ENCODE measurements at places on chromosomes 12 and 14.

GRCh38 chr12:71731439-71732356 lies 23.0 kb upstream of the RAB21 start:
- no peaks in the 10 kb centered on the region for H3K27me3 ChIP-seq
- peak; percentile 58 for DNase-seq
- H3K4me1 ChIP-seq: no peaks in the 10 kb centered on the region
- H3K27ac ChIP-seq: peak overlapping the region; percentile 74

GRCh38 chr12:6891646-6892001 lies 13.0 kb upstream of the LRRC23 start:
- no peak for DNase-seq
- peak overlapping the region; percentile 73 for H3K4me3 ChIP-seq
- no peaks in the 10 kb centered on the region for H3K4me1 ChIP-seq
- H3K27me3 ChIP-seq: no peaks in the 10 kb centered on the region

- H3K36me3 ChIP-seq: no peaks in the 10 kb centered on the region
- no peaks in the 10 kb centered on the region for H3K4me1 ChIP-seq
- no peak overlapping the region for H3K27ac ChIP-seq
- H3K27me3 ChIP-seq: no peaks in the 10 kb centered on the region
- no peak for DNase-seq
- no peak overlapping the region for H3K4me3 ChIP-seq
Measured at GRCh38 chr12:24679126-24679525, 269.8 kb downstream of the BCAT1 start.

GRCh38 chr14:105760691-105761344 lies 234.4 kb downstream of the TMEM121 start:
- H3K27me3 ChIP-seq: no peaks in the 10 kb centered on the region
- H3K4me1 ChIP-seq: no peaks in the 10 kb centered on the region
- DNase-seq: no peak
- no peaks in the 10 kb centered on the region for H3K36me3 ChIP-seq

DNA sequence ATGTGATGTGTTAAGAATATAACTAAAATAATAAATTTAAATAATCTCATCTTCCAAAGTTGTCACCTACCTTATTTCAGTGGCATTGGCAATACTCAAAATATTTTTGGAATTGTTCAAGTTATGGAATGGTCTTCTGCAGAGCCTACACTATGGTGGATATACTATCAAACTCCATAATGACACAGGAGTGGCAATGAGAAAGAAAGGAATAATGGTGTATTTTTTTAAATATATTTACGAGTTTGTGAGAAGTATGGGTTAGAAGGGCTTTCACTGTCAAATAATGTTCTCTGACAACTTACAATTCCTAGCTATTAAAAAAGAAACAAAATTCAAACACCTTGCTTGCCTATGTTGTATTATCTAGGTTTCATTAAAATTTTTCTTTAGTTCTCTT lies 38.1 kb downstream of the HEATR5A start:
- DNase-seq: no peak
- no peaks in the 10 kb centered on the region for H3K4me1 ChIP-seq
- no peak overlapping the region for H3K27ac ChIP-seq
- no peak overlapping the region for H3K4me3 ChIP-seq

GRCh38 chr12:18706798-18707197 lies 31.0 kb downstream of the PLCZ1 start:
- no peaks in the 10 kb centered on the region for H3K36me3 ChIP-seq
- no peaks in the 10 kb centered on the region for H3K4me1 ChIP-seq
- H3K4me3 ChIP-seq: no peak overlapping the region
- no peak for DNase-seq
- H3K27ac ChIP-seq: no peak overlapping the region

- no peak overlapping the region for H3K27ac ChIP-seq
- no peak for DNase-seq
- peaks cover 3% of the 10 kb centered on the region for H3K4me1 ChIP-seq
- H3K36me3 ChIP-seq: no peaks in the 10 kb centered on the region
- peaks cover 50% of the 10 kb centered on the region for H3K27me3 ChIP-seq
Measured at GRCh38 chr12:54128416-54128815, 60.4 kb downstream of the SMUG1 start.

DNA sequence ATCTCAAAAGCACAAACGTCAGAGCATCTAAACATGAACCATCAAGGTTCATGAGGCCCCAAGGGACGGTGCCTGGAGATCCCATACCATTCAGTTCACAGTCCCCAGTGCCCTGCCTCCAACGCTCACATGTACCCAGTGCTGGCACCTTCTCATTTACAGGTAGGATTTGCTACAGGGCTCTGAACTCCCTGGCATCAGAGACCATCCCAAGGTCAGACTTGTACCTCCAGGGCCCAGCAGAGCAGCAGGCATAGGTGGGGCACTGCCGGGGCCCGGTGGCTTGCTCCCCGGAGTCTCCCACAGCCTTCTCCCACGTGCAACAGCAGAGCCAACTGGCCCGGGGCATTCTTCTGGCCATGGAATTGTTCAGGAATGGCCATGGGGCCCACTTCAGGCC lies 114.8 kb downstream of the BCL11B start:
- H3K4me3 ChIP-seq: no peak overlapping the region
- no peaks in the 10 kb centered on the region for H3K27me3 ChIP-seq
- no peak overlapping the region for H3K27ac ChIP-seq
- DNase-seq: no peak
- H3K4me1 ChIP-seq: no peaks in the 10 kb centered on the region
- H3K36me3 ChIP-seq: no peaks in the 10 kb centered on the region

GRCh38 chr12:3251691-3252090 lies 174.5 kb downstream of the TSPAN9 start:
- no peaks in the 10 kb centered on the region for H3K4me1 ChIP-seq
- DNase-seq: no peak
- H3K4me3 ChIP-seq: no peak overlapping the region
- no peaks in the 10 kb centered on the region for H3K36me3 ChIP-seq
- H3K27ac ChIP-seq: no peak overlapping the region

DNA sequence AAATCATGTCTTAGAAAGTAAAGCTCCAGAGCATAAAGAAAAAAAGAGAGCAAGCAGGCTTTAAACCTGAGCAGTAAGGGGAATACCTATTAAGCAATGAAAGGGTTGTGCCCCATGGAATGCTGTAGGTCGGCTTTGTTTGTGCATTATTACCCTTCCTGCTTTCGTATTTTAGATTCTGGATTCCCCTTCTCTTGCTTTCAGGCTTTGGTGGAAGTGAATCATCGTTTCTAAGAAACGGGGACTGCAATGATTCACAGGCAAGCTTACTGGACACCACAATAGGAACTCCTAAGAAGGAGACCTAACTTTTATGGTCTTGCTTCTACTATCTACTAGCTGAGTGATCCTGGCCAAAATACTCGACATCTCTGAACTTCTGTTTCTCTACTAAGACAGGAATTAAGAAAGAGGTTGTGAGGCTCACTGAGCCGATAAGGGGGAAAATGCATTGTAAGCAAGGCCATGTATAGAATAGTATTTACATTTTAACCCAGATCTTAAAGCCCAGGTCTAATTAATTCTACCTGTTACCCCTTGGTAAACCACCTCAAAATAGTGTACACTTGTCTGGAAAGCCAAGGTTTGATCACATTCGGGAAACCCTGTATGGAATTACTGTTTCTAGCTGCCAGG lies 1.2 kb upstream of the BMAL2 start:
- no peak overlapping the region for H3K27ac ChIP-seq
- peaks cover 9% of the 10 kb centered on the region for H3K4me1 ChIP-seq
- H3K36me3 ChIP-seq: no peaks in the 10 kb centered on the region
- H3K4me3 ChIP-seq: no peak overlapping the region
- no peaks in the 10 kb centered on the region for H3K27me3 ChIP-seq

DNA sequence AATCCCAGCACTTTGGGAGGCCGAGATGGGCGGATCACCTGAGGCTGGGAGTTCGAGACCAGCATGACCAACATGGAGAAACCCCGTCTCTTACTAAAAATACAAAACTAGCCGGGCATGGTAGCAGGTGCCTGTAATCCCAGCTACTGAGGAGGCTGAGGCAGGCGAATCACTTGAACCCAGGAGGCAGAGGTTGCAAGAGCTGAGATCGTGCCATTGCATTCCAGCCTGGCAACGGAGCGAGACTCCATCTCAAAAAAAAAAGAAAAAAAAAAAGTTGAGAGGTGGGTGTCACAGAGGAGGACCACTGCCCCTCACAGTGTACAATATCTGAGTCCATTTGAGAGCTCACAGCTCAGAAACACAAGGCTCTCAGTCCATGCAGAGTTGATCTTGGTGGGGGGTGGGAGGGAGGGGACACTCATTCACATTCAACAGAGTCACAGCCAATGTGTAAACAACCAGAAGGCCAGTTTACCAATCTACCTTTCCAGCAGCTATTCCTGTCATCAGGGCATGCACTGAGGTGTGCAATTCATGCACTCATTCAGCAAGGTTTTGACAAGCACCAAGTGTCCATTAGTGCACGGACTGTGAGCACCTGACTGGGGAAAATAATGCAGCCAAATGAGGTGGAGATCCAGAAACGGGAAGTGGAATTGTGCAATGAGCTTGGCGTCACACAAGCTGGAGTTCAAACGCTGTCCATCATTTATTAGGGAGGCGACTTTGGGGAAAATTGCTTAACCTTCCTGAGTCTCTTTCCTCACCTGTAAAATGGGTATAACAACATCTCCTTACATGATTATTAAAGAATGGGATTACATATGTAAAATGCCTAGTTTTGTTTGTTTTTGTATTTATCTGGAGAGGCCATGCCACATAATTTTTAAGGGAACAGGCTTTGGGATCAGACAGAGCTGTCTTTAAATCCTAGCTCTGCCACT lies 4.4 kb upstream of the EIF5 start:
- no peak overlapping the region for H3K27ac ChIP-seq
- H3K36me3 ChIP-seq: no peaks in the 10 kb centered on the region
- peak; percentile 44 for DNase-seq
- peaks cover 7% of the 10 kb centered on the region for H3K4me1 ChIP-seq
- H3K27me3 ChIP-seq: peaks cover 5% of the 10 kb centered on the region
- H3K4me3 ChIP-seq: no peak overlapping the region

DNA sequence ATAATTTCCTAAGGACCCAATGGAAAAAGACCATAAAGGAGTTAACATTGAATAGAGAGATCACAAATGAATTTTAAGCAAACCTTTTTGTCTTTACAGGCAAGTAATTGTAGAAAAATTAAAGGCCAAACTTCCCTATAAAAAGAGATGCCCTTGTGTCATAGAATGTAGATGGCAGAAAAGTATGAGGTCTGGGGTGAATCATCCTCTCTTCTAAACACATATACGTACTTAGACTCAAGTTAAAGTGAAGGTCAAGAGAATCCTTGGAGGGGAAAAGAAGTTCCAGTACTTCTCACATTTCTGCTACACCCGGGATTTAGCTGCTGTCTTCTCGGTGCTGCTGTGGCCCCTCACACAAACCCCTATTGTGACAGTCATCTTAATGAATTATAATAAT lies 116.2 kb upstream of the ARID2 start:
- H3K27ac ChIP-seq: no peak overlapping the region
- DNase-seq: no peak
- no peaks in the 10 kb centered on the region for H3K4me1 ChIP-seq

- no peaks in the 10 kb centered on the region for H3K4me1 ChIP-seq
- no peak overlapping the region for H3K4me3 ChIP-seq
- peaks cover 4% of the 10 kb centered on the region for H3K36me3 ChIP-seq
- H3K27ac ChIP-seq: no peak overlapping the region
Measured at GRCh38 chr12:113190761-113191160, 5.2 kb downstream of the RITA1 start.

DNA sequence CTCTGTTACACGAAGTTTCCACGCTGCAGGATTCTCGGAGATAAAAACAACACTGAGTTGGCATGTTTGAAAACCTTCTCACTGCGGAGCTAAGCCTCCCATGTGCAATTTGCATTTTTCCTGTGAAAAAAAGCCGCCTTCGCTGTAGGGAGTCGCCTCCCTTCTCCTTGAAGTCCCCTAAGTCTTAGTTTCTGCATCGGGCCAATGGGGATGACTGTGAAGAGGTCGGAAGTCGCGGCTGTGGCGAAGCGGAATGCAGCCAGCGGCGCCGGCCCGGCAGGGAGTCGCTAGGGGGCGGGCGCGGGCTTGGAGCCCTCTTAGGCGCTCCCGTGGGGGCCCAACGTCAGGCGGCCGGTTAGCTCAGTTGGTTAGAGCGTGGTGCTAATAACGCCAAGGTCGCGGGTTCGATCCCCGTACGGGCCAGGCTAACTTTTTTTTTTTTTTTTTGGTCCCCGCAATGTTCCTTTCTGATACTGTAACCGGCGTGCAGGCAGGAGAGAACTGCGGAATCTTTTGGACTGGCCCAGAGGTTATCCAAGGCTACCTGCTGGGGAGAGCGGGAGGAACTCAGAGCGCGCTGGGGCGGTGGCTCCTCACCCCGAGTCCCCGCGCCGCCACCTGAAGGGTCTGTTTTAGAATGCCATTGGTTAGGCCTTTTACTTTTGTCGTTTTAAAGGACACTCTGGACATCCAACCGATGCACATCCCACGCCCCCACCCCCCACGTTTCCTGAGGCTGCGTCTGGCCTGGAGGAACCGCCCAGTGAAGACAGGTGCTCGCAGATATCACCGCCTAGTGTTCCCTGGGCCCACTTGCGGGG lies 2.6 kb upstream of the ZNF839 start:
- H3K4me1 ChIP-seq: peaks cover 5% of the 10 kb centered on the region
- no peaks in the 10 kb centered on the region for H3K36me3 ChIP-seq
- no peaks in the 10 kb centered on the region for H3K27me3 ChIP-seq
- H3K4me3 ChIP-seq: peak overlapping the region; percentile 36

DNA sequence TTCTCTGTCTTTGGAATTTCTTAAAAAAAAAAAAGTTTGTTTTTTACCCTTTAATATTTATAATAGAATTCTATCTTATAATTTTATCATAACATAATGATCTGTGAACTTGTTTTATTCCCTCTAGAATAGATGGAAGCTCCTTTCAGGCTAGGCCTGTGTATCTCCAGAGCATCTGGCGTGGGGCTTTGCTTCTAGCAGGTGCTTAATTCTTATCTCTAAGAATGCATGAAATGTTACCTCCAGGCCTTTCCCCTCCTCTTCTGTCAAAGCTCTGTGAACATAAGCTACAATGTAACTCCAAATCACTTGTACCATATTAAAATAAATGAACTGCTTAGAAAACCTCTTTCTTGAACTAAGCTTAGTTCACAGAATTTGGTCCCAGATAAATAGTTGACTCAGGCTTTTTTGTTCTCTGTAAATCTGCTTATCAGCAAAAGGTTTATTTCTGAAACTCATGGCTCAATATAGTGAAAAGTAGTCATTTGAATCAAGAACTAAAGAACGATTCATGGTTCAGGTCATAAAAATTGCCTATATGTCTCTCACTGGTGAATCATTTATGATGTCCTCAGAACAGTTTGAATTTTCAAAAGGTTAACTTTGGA lies 407.1 kb downstream of the TRHDE start:
- no peak overlapping the region for H3K4me3 ChIP-seq
- no peak overlapping the region for H3K27ac ChIP-seq
- no peaks in the 10 kb centered on the region for H3K27me3 ChIP-seq
- no peak for DNase-seq
- H3K4me1 ChIP-seq: no peaks in the 10 kb centered on the region

GRCh38 chr12:50542448-50542847 lies 37.7 kb downstream of the DIP2B start:
- no peak overlapping the region for H3K4me3 ChIP-seq
- no peaks in the 10 kb centered on the region for H3K36me3 ChIP-seq
- no peaks in the 10 kb centered on the region for H3K27me3 ChIP-seq
- DNase-seq: peak; percentile 50

GRCh38 chr14:37051153-37051552 lies 121.3 kb downstream of the SLC25A21 start:
- no peaks in the 10 kb centered on the region for H3K36me3 ChIP-seq
- H3K27ac ChIP-seq: no peak overlapping the region
- H3K4me3 ChIP-seq: no peak overlapping the region
- H3K4me1 ChIP-seq: no peaks in the 10 kb centered on the region
- H3K27me3 ChIP-seq: no peaks in the 10 kb centered on the region

All from small intestine (tissue), 16 donors.